Daoy (cell line): ENCODE measurements at places on chromosomes 4 and X. TPM values are rescaled to one million over a fixed set of nuclear protein-coding genes. Genes with fewer than 3 reads are reported as not detected.

GRCh38 chrX:127459790-127460189 lies 592.4 kb downstream of the ACTRT1 start:
- no peak for DNase-seq

DNA sequence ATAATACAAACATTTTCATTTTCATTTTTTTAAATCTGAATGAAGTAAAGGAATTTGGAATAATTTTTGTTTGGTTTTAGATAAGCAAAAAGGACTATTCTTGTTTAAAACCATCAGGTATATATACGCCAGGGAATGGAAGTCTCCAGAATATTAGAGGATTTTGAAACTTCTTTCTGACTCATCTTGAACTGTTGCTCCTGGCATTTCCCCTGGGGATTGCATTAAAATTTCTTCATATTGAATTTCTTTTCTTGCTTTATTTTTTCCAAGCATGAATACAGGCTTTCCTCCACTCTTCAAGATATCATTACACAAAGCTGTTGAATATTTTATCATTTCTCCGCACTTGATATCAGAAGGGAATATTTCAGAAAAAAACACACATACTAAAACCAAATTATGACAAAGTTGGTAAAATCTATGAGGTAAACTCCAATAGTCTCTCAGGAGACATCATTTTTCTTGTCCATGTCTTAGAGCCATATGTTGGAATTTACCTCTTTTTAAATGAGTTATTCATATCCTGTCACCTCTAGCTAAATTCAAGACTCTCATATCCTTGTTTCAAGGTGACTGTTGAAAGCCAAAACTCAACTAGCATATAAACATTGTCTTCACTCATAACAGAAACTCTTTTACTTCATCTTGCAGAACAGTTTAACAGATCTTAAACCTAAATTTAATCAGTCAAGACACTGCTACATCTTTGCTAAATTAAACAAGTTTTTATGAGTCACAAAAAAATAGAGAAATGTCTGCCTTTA lies 20.7 kb upstream of the CSN1S1 start:
- DNase-seq = no peak

DNA sequence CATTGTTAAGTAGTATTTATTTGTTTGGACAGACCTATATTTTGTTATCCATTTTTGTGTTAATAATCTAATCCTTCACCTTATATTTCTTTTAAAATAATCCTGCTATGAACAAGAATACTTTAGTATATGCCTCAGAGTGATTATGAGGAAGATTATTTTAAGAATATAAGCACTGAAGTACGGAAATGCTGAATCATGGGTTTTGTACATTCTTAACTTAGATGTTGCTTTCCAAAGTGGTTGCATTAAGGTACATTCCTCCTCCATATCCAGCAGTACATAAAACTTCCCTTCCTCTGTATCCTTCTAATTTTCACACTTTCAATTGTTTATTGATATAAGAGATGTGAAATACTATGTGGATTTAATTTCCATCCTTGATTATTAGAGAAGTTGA lies 491.4 kb upstream of the GRID2 start:
- no peak for DNase-seq

DNA sequence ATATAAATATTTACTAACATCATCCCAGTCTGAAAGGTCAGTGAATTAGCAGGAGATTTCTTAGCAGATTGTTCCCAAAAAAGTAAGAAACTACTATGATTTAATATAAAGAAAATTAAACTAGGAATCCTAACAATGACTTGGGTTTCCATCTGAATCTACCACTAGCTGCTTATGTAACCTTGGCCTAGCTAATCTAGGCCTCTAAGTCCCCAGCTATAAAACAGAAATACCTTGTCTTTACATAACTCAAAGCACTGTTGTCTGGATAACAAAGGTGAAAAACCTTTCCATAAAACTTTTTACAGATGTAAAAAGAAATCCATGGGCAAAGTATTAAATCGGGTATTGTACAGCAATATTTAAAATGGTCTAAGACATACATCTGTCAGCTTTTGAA lies 3.0 kb downstream of the FBXL5 start:
- no peak for DNase-seq

DNA sequence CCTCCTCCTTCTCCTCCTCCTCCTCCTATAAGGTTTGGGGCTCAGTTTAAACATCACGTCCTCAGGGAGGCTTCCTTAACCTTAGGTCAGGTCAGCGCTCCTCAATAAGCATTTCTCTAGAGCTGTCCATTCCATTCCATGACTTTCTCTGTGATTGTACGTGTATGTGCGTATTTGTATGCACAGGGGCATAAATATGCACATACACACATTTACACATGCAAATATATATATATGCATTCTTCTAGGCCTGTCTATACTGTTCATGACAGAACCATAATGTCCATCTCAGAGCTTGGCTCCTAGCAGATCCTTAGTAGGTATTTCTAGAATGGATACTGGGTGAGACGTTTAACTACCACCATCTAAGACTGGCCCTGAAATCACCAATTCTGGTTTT lies 258.6 kb downstream of the STIM2 start:
- no peak for DNase-seq

HEPH gene
- total RNA-seq = 0.09 TPM in 1 of 2 replicates, not detected in the other

GRCh38 chr4:138200236-138200590 lies 41.9 kb downstream of the SLC7A11 start:
- DNase-seq = no peak

- DNase-seq = peak; percentile 77
Measured at GRCh38 chr4:156294577-156294976, 340.9 kb upstream of the CTSO start.

DNA sequence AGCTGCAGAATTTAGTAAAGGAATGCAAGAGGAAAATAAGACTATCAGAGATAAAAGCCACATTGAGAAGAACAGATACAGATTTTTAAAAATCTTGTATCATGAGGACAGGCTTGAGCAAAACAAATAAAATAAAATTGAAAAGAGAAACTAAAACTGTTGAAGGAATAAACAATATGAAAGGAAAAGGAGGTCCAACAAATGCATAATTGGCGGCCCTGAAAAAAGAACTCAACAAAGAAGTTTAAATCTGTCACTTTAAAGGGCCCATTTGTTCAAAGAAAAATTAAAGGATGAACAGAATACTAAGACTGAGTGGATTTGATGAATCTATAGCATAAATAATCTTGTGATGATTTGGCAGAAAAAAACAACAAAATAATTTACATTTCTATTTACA lies 36.5 kb downstream of the TMPRSS11B start:
- no peak for DNase-seq

GRCh38 chr4:165631208-165631894 lies 241.7 kb upstream of the TLL1 start:
- DNase-seq = no peak

GRCh38 chrX:24332878-24333277 lies 19.0 kb upstream of the SUPT20HL2 start:
- DNase-seq = no peak

LIMCH1 gene
- 30.2 and 40.7 TPM in 2 replicates for total RNA-seq

DNA sequence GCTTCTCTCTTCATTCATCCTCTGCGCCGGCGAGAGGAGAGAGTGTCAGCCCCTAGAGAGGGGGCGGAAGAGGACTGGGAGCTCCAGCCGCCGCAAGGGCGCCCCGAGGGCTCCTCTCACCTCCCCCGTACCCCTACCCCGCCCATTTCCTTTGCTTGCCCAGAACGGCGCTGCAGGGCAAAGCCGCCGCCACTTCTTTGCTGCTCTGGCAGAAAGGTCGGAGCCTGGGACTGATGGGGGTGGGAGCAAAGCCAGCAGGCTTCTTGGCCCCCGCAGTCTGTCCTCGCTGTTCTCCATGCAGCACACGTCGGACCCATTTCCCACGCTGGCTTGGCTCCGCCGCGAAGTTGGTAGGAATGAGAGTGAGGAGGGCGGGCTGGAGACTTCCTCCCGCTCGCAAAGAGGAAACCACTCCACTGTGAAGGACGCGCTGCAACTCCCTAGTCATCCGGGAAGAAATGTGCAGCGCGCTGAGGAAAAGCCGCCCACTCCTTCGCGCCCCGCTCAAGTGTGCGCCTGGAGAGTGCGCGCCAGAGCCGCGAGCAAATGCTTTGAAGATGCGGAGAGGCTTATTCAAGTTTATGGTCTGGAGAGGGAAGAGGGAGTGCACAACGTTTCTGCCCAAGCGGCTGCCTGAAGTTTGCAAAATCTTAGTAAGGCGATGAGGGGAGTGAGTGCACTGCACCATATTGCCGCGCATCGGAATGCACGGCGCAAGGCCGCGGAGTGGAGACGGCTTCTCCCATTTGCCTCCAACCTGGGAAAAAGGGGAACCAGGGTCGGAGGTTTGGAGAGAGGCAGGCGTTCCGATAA lies 2.8 kb upstream of the PCDH7 start:
- peak; percentile 12 for DNase-seq

SULT1B1 gene
- 0.63 and 0.74 TPM in 2 replicates for total RNA-seq

DNA sequence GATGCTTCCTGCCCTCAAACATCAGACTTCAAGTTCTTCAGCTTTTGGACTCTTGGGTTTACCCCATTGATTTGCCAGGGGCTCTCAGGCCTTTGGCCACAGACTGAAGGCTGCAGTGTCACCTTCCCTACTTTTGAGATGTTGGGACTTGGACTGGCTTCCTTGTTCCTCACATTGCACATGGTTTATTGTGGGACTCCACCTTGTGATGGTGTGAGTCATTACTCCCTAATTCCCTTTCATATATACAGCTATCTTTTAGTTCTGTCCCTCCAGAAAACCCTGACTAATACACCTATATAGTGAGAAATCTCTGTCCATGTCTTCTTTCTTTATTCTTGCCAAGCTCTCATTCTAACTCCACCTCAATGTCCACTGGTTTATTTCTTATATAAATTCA lies 736.9 kb upstream of the HS3ST1 start:
- DNase-seq = no peak

GRCh38 chr4:55329012-55329411 lies 17.0 kb upstream of the SRD5A3 start:
- DNase-seq = no peak

DNA sequence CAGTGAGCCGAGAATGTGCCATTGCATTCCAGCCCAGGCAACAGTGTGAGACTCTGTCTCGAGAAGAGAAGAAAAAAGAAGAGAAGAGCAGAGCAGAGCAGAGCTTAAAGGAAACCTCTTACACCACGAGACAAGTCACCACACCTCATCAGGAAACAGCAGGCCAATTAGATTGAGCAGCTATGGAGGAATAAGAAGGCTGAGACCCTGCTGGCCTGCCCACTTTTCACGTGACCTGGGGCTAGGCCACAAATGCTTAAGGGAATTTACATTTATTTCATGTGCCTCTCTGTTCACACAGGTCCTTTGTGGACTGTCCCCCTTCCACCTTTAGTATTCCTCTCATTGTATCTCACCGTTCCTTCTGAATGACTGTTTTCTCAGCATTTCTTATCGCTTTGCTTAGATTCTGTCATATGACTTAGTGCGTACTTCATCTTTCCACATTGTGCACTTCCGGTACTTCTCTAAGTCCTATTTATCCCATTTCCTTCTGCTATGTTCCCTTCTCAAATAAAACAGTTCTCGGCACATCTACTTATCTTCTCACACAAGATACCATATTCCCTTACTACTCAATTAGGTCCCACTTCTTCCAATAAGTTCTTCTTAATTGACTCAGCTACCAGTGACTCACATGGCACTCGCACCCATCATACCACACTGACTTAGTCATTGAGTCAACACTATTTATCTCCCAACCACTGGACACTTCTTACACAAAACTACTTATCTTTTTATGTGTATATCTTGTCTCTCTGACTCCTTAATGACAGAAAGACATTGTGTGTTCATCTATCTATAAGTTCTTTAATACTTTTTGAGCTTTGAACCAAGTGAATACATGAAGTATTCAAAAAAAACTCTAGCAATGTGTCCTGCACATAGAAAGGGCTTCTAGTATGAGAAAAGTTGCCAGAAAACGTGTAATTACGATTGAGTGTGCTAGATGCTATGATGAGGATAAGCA lies 11.0 kb downstream of the CUL4B start:
- peak; percentile 84 for DNase-seq

DNA sequence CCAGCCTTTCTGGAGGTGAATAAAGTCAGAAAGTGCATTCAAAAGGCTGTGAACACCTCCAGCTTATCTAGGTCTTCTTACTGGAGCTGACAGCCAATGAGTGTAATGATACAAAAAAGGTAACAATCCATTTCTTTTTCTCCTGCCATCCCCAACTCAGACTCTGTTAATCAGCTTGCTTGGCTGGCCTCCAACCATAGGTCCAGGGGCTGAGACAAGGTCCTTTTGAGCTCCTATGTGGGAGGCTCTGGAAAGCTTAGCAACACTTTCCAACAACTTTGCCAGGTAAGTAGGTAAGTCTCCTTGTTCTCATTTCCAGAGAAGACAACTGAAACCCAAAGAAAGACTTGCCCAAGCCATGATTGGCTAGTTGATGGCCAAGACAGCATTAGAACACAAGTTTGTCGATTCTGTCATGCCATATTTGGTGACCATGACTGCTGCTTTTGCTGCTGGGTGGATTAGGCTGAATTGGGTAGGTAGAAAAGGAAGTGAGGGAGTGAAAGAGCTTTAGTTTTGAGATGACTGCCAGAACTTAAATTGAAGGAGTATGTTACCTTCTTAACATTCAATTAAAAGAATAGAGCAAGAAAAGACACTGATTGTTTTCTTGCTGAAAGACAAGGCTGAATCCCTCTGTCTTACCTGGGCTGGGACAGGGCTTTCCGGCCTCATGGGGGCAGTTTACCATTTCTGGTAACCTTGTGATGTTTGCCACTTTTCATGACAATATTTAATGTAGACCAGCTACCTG lies 22.8 kb downstream of the VSIG4 start:
- DNase-seq = no peak

RNF175 gene
- not detected in 2 replicates for total RNA-seq

SCOC gene
- 46.4 and 63.7 TPM in 2 replicates for total RNA-seq

- DNase-seq = no peak
Measured at GRCh38 chr4:145520172-145520571, 38.5 kb downstream of the SMAD1 start.

GRCh38 chr4:3760841-3761240 lies 5.3 kb upstream of the ADRA2C start:
- DNase-seq = no peak

GRCh38 chr4:158870626-158871334 lies 102.0 kb downstream of the FNIP2 start:
- DNase-seq = no peak

GRCh38 chr4:79852305-79852730 lies 220.7 kb downstream of the ANTXR2 start:
- peak; percentile 18 for DNase-seq

DNA sequence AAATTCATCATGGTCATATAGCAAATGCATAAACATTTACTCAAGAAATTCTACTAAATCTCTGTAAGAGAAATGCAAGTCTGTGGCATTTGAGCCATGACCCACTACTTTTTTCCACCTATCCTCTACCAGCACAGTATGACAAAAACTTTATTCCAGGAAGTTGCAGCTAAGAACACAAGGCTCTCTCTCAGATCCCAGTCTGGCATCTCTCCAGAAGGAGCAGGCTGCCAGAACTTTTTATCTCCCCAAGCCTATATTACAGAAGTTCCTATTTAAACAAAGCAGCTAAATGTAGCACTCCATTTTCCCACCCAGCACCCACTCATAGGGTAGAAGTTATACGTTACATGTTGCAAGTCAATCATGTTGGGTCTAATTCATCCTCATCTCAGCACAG lies 49.3 kb upstream of the EPGN start:
- DNase-seq = no peak

- DNase-seq = peak; percentile 2
Measured at GRCh38 chr4:109046471-109047201, 255.8 kb downstream of the COL25A1 start.
